ENCODE measurements at places on chromosomes 6 and 20. TPM values are rescaled to one million over a fixed set of nuclear protein-coding genes. Genes with fewer than 3 reads are reported as not detected.
A peak's percentile ranks its signal among the peaks of the same experiment; 100 is the strongest.

DNA sequence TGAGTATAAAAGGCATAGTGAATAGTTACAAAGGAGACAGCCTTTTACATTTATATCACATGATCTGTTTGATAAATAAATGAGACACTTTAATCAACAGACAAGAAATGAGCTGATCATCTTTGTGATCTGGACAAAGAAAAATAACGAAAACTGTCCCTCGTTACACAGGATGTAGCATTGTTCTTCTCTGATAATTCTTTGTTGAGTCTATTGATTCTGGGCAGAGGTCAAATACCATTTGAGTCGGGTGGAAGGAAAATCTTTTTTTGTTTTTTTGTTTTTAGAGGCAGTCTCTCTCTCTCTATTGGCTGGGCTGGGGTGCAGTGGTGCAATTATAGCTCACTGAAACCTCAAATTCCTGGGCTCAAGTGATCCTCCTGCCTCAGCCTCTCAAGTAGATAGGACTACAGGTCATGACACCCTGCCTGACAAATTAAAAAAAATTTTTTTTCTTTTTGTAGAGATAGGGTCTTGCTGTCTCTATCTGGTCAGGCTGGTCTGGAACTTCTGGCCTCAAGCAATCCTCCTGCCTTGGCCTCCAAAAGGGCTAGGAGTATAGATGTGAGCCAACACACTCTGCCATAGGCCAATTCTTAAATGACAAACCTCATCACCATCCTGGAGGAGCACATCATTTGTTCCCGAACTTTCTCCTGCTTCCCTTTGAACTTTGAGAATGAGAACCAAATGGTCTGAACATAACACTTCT is 41.8 kb downstream of the CCDC170 start:
- peaks cover 7% of the 10 kb centered on the region for H3K27me3 ChIP-seq
- DNase-seq: no peak
- H3K4me1 ChIP-seq: no peaks in the 10 kb centered on the region
- no peak overlapping the region for H3K27ac ChIP-seq

DNA sequence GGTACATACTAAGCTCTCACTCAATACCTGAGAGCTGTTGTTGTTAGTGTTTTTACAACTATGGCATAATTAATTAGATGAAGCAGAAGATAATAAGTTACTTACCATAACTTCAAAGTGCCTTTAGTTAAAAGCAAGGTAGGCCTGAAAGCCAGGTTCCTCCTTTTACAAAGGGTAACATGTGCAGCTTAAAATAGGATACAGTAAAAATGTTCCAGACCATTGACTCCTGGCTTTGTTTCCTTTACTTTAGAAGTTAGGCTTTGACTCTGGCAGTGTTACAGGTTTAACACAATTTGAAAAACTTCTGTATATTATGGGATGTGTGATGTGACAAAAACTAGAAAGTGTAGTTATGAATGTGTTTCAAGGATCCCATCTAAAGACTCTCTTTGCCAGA is 522.5 kb downstream of the EPM2A start:
- H3K36me3 ChIP-seq: no peaks in the 10 kb centered on the region
- no peaks in the 10 kb centered on the region for H3K4me1 ChIP-seq
- no peak for DNase-seq
- no peak overlapping the region for H3K27ac ChIP-seq

DNA sequence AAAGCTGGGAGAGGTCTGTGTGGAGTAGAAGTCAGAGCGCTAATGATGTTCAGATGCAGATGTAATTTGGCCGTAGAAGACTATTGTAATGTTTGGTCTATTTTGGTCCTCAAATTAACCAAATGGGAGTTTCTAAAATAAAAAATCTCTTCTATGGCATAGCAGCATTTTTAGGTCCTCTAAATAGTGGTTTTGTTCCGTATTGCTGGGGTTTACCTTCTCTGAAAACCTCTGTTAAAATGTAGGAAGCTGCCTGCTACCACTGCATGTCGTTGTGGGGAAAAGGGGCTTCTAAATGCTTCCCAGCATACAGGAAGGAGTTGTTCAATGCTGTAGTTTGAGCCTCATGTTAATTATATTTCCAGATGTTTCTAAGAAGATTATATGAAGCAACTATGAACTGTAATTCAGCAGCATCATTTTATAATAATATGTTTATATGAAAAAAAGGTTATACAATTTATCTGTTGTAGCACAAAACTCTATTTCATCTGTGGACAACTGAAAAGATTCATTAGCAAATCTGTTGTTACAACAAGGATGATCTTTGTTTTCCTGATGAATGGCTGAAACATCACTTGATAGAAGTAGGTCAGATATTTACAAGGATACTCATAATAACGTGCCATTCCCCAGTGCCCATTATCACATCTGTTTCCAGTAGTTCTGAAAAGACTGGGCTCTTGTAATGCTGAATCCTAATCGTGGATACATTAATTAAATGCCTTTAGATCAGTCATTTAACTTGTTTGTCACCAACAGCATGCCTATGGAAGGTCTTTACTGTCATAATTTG is 256.6 kb downstream of the TBC1D7 start:
- DNase-seq: no peak
- no peak overlapping the region for H3K4me3 ChIP-seq
- H3K4me1 ChIP-seq: no peaks in the 10 kb centered on the region
- H3K27me3 ChIP-seq: peaks cover 29% of the 10 kb centered on the region
- no peak overlapping the region for H3K27ac ChIP-seq

GRCh38 chr20:49396230-49396629 is 86.2 kb downstream of the KCNB1 start:
- H3K27me3 ChIP-seq: peaks cover 18% of the 10 kb centered on the region

DNA sequence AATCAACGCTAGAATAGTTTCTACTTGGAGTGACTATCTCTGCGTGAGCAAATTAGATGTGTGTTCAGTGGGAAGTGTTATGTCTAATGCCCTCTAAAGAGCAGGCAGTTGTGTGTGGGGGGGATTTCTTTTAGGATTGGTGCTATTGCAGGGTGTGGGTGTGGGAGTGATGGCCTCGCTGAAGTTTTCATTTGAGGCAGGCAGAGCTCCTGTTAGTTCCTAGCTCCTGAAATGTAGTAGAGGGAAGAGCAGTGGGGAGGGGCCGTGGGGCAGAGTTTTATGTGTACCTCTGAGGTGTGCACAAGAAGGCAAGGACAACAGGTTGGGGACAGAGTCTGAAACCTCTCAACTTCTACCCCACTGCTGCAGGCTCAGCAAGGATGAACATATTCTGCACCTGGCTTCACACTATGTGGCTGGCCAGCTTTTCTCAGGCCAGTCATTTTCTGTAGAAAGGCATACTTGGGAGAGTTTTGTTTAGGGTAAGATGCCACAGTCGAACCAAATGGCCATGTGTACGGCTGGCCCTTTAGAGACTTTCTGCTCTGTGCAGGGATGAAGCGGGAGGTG is 229.2 kb upstream of the SUPT3H start:
- peaks cover 12% of the 10 kb centered on the region for H3K36me3 ChIP-seq
- H3K4me1 ChIP-seq: peaks cover 47% of the 10 kb centered on the region
- H3K27ac ChIP-seq: no peak overlapping the region
- no peak for DNase-seq

The HTR1E gene
- total RNA-seq: not detected

GRCh38 chr6:71486461-71486860 is 197.8 kb downstream of the OGFRL1 start:
- DNase-seq: no peak
- no peaks in the 10 kb centered on the region for H3K36me3 ChIP-seq
- peaks cover 9% of the 10 kb centered on the region for H3K27me3 ChIP-seq
- peaks cover 6% of the 10 kb centered on the region for H3K4me1 ChIP-seq

- no peaks in the 10 kb centered on the region for H3K4me1 ChIP-seq
- H3K27me3 ChIP-seq: no peaks in the 10 kb centered on the region
- H3K36me3 ChIP-seq: no peaks in the 10 kb centered on the region
- DNase-seq: no peak
- no peak overlapping the region for H3K27ac ChIP-seq
- H3K4me3 ChIP-seq: no peak overlapping the region
These were observed 62.4 kb downstream of the TFAP2C start for GRCh38 chr20:56691325-56691998.

- H3K27me3 ChIP-seq: no peaks in the 10 kb centered on the region
- no peak overlapping the region for H3K27ac ChIP-seq
- no peak for DNase-seq
- no peak overlapping the region for H3K4me3 ChIP-seq
- no peaks in the 10 kb centered on the region for H3K36me3 ChIP-seq
These were observed 11.1 kb downstream of the TMEM200A start for GRCh38 chr6:130376936-130377335.

The MOXD1 gene
- total RNA-seq: not detected

- H3K27me3 ChIP-seq: no peaks in the 10 kb centered on the region
- peak overlapping the region; percentile 22 for H3K4me3 ChIP-seq
These were observed 20.4 kb downstream of the ACSS1 start for GRCh38 chr20:25037288-25038102.

DNA sequence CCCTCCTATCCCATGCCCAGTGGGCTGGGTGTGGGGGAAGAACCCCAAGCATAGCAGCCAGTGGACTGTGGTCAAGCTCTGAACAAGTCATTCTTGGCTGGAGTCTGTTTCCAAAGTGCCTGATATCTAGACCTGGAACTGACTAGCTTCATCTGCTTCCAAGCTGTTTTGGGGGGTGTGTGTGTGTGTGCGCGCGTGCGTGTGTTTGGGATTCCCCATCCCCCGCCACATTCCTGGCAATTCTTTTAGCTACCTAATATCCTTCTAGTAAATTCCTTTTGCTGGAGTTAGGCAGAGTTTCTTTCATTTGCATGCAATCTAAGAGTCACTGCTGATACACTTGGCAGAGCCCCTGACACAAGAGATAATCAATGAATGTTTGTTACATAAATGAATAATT is 7.8 kb downstream of the PAK5 start:
- H3K27me3 ChIP-seq: no peaks in the 10 kb centered on the region
- no peaks in the 10 kb centered on the region for H3K36me3 ChIP-seq
- H3K4me1 ChIP-seq: no peaks in the 10 kb centered on the region
- DNase-seq: no peak
- H3K4me3 ChIP-seq: no peak overlapping the region

DNA sequence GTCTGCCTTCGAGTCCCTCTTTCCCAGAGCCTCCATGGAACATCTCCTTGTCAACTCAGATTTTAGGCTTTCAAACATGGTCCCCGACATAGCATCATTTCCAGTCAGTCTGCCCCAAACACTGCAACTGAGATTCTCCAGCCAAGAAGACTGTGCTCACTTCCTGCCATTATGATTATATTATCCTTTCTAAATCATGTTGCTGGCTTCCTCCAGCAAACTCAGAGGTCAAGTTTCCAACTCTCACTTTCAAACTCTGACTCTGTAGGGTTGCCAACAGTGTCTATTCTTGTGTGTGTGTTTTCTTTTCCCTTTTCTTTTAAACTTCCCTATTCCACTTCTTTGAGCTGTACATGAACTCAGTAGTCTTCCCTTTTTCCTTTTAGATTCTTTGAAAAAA is 61.2 kb upstream of the TRAF3IP2 start:
- no peak for DNase-seq
- H3K4me1 ChIP-seq: peaks cover 13% of the 10 kb centered on the region
- H3K27me3 ChIP-seq: no peaks in the 10 kb centered on the region
- H3K4me3 ChIP-seq: no peak overlapping the region
- H3K36me3 ChIP-seq: peaks cover 21% of the 10 kb centered on the region
- H3K27ac ChIP-seq: peak overlapping the region; percentile 94

The MLIP gene
- not detected for total RNA-seq

The SAPCD1 gene
- total RNA-seq: 15.7 TPM

DNA sequence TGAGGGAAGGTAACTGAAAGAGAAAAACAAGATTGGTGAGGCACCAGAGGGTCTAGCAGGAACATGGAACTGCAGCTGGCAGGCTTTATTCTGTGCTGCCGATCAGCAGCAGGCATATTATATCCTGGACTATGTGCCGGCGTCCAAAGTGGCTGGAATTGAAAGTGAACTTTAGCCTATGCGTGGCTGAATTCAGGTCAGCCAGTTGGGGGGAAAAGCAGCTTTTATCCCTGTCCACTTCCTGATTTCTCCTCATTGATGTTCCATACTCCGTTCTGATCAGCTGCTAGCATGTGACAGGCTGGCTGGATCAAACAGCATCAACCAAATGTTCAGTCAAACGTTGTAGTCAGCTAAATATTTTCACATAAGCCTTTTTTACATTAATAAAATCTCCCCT is 99.0 kb downstream of the CAP2 start:
- no peaks in the 10 kb centered on the region for H3K36me3 ChIP-seq
- peaks cover 44% of the 10 kb centered on the region for H3K27me3 ChIP-seq
- no peak overlapping the region for H3K27ac ChIP-seq

DNA sequence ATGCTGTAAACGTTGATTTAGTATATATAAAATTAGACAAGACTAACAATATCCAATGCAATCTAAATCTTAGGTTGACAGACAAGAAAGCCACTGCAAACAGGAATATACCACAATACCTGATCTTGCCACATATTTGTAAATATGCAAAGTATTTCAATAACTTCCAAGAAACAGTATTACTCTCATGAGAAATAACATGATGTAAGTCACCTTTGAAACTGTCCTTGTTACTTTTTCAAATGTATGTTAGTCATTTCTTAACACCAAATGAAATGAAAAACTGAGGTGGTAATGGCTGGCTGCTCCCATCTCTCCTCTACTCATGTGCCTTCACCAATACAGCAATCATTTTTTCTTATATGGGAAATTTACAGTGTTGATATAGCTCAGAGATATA is 118.7 kb downstream of the ATG5 start:
- peaks cover 28% of the 10 kb centered on the region for H3K4me1 ChIP-seq
- no peak for DNase-seq
- no peak overlapping the region for H3K4me3 ChIP-seq

DNA sequence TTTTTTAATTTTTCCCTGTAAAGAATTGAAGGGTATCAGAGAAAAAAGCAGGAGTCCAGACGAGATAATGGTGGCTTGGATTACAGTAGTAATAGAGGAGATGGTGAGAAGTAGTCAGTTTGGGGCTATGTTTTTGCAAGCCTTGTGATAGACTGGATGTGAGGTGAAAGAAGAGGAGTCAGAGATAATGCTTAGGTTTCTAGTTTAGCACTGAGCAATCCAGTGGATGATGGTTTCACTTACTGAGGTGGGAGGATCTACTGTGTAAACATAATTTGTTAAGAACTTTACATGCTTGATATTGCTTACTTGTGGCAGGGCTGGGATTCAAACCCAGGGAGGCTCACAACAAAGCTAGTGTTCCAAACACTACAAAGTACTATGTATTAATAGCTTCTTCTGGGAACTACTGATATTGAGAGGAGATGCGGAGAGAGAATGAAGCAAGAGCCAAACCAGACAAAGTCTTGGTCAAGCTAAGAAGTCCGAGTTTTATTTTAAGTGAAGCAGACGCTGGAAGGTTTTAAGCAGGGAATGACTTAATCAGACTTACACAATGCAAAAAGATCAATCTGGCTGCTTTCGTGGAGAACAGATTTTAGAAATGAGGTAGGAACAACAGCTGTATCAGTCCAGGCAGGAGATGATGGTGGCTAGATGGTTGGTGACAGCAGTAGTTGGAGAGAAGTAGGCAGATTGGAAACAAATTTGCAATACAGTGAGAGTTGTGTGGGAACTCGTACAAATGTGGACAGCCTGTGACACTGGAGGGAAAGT is 58.0 kb downstream of the ZFAND3 start:
- H3K27ac ChIP-seq: peak overlapping the region; percentile 18
- no peak for DNase-seq
- H3K36me3 ChIP-seq: peaks cover under 1% of the 10 kb centered on the region
- no peak overlapping the region for H3K4me3 ChIP-seq
- peaks cover 52% of the 10 kb centered on the region for H3K4me1 ChIP-seq

The PTK6 gene
- 0.97 TPM for total RNA-seq

The RNF144B gene
- total RNA-seq: 9.4 TPM

- no peaks in the 10 kb centered on the region for H3K27me3 ChIP-seq
- no peaks in the 10 kb centered on the region for H3K36me3 ChIP-seq
- no peak for DNase-seq
- H3K27ac ChIP-seq: no peak overlapping the region
- H3K4me1 ChIP-seq: peaks cover 15% of the 10 kb centered on the region
These were observed 54.3 kb upstream of the NOX3 start for GRCh38 chr6:155509743-155510475.

The TGM2 gene
- total RNA-seq: 0.38 TPM

- H3K27ac ChIP-seq: no peak overlapping the region
- H3K36me3 ChIP-seq: no peaks in the 10 kb centered on the region
- DNase-seq: no peak
- H3K4me1 ChIP-seq: no peaks in the 10 kb centered on the region
These were observed 99.4 kb downstream of the SLC35B3 start for GRCh38 chr6:8335896-8336295.

Data from activated T-cell treated with anti-CD3 and anti-CD28 coated beads, Interleukin-2, amount 50 U/mL, for 72 hours (primary cell).